Stimulated activated CD8-positive, alpha-beta memory T cell treated with anti-CD3 and anti-CD28 coated beads, Interleukin-2, amount 100 ng/mL, for 1 hour (primary cell): ENCODE measurements at places on chromosomes 16 and 17.

DNA sequence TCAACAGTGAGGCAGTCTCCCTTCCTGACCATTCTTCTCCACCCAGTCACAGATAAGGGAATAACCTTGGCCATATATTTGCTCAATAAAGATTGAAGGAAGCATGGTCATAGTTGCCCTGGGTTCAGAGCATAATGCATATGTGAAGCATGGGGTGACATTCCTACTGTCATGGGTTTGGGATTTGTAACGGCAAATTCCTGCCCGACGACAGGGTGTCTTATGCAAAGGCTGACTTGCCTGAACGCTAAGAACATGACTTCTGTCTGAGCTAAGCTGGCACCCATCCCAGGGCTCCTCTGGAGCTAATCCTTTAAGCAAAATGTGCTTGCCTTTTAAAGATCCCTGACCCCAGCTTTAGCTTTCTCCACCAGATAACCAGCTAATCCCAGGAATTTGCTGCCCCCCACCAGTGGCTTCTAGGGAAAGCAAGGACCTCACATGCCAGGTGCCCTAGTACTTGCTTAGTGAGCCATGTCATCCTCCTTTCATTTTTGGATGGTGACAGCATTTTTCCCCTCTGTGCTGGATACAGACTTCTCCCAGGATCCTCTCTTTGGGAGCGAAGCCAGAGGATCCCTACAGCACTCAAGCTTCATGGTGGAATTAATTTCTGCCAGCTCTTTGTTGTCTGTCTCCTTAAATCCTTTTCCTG, 11.7 kb downstream of the SLC7A6OS start:
- no peak for DNase-seq

DNA sequence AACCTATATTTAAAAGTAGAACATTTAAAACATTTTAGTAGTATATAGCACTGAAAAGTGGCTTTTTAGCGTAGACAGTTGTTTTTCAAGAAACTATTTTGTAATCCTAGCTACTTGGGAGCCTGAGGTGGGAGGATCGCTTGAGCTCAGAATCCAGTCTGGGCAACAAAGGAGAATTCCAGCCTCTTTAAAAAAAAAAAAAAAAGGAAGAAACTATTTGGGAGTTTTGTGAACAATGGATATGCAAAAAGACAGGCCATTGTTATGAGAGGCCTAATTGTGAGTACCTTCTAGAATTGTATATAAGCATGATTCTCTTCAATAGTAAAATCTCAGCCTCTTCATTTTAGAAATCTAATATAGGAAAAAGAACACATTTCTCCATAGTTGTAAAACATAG, 17.6 kb downstream of the OMG start:
- no peak for DNase-seq

GRCh38 chr17:3678821-3679530, 10.4 kb downstream of the EMC6 start:
- no peak for DNase-seq

GRCh38 chr16:47045459-47045858, 72.0 kb upstream of the DNAJA2 start:
- DNase-seq: no peak

DNA sequence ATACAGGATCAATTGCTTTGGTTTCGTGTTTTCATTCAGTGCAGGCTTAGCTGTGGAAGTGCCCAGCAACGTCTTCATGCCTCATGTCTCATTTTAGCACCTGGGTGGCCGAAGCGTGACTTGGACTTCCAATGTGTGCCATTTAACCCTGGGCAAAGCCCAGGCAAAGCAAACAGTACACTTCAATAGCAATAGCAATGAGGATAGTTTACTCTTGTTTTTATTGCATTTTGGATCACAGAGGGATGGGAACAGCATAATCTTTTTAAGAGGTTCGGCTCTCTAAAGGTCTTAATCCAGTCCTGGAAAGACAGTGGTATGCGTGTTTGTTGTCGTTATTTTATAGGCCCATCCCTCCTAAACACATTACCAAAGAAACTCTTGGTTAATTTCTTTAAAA, 86.2 kb downstream of the HS3ST3B1 start:
- DNase-seq: no peak

GRCh38 chr16:17566075-17566474, 95.3 kb upstream of the XYLT1 start:
- DNase-seq: no peak

DNA sequence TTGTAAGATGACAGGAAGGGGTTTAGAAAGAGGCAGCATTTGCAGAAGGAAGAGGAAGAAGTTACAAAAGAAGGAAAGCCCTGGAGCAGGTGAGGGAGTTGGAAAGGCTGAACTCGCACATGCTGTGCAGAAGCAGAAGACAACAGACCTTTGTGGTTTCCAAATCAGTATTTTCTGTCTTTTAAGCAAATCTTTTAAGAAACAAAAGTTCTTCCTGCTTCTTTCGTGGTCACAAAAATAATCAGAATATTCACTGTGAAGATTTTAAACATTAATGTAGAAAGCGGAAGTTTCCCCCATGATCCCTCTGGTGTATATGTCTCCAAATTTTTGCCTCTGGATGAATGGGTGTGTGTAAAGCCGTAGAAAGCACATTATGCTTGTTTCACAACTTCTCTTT, 25.8 kb downstream of the ZNRF1 start:
- DNase-seq: no peak

- DNase-seq: no peak
Measured at GRCh38 chr16:86355951-86356350, 154.4 kb upstream of the FOXF1 start.

DNA sequence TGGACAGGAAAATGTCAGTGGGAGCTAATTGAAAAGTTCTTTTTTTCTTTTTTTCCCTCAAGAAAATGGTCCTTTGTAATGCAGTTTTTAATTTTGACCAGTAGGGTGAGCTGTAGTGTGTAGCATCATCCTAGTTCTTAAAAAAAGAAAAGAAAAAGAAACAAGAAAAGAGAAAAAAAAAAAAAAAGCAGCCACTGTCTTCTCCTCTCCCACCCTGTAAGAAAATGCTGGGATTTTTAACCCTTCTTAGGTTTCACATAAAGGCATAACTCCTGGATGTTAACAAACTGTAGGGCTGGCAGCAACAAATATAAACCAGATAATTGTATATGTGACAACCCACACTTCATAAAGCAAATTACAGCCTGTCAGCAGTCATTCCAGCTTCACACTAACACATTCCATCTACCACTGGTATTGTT, 78.1 kb downstream of the SKAP1 start:
- DNase-seq: no peak

- DNase-seq: no peak
Measured at GRCh38 chr16:80007231-80007630, 406.7 kb upstream of the MAF start.

DNA sequence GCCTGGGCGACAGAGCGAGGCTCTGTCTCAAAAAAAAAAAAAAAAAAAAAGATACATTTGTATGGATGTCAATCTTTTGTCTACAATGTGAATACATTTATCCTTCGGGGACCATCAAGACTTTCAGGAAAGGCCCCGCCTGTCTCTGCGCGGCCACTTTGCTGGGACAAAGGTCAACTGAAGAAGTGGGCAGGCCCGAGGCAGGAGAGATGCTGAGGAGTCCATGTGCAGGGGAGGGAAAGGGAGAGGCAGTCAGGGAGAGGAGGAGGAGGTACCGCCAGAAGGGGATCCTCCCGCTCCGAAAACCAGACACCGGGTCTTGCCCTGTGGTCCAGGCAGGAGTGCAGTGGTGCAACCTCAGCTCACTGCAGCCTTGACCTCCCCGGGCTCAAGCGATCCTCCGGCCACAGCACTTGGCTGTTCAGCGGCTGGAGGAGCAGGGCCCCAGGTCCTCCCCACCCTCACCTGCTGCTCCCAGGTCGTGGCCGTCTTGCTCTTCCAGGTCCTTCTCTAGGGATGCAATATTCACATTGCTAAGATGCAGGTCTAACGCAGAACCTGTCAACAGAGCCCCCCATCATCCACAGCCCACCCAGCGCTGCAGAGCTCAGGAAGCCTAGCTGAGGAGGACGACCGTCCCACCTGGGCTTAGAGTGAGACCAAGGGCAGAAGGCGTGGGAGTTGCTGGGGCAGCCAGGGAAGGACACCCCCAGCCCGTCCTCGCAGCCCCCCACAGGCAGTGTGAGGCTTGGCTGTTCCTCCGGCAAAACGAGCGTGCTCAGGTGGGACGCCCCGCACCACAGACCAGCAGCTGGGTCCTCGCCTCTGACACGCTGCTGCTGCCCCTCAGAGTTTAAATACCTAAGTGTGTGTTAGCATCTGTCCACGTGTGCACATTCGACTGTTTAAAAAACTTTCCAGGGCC, 19.6 kb downstream of the GNPTG start:
- DNase-seq: no peak

DNA sequence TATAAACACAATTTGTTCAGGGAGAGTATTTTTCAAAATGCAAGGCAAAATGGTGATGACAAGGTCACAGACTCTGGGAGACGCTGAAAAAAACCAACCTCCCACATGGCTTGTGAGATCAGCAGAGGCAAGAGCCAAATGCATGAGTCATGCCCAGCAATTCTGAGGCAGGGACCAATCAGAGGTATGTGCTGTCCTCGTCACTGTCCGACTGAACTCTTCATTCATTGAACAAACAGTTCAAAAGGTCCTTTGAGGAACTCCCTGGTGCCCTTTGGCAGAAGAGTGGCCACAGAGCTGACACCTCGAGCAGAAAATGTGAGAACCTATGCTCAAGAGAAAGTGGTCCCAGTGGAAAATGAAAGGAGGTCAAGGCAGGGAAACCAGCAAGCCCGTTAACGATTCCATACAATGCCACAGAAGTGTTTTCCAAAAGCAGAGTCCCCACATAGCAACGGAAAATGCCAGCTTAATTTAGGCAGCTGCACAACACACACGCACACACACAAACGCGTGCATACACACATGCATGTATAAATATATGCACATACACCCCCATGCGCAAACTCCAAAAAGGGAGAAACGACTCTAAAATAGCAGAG, 50.9 kb downstream of the CDH11 start:
- DNase-seq: no peak

GRCh38 chr17:74877592-74878548, 5.1 kb upstream of the FDXR start:
- DNase-seq: no peak

DNA sequence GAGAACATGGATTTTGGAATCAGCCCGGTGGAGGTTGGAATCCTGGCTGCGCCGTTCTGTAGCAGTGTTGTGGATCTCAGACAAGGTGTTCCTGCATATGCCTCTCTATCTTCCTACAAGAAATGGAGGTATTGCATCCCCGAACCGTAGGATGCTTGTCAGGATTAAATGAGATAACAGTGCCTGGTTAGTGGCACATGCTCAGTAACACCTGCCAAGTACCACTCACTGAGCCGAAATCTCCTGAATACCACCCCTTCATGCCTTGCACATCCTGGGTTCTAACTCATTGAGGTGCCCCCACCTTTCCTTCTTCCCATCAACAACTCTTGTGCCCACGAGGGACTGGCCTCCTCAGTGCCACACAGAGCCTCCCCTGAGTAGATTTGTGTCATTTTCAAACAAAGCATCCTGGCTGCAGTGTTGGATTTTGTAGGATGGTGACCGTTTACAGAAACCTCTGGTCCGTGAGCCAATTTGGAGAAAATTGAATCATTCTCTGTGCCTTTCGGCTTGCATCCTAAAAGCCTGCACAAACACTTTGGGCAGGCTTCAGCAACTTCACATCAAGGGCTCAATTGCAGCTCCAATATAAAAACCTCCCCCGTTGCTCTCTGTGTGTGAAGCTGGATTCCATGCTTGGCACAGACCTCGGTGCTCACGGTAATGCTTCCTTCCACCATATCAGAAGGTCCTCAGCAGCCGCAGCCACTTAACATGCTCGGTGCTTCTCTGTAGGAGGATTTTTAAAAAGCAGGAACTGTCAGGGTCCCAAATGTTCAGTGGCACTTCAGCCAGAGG, 84.2 kb downstream of the WWOX start:
- no peak for DNase-seq

- peak; percentile 88 for DNase-seq
Measured at GRCh38 chr17:44503147-44504029, at the start of gene GPATCH8. TSS of gene GPATCH8 (minus strand) at chr17:44503406. CDS start at chr17:44503370, 36 bp downstream.

DNA sequence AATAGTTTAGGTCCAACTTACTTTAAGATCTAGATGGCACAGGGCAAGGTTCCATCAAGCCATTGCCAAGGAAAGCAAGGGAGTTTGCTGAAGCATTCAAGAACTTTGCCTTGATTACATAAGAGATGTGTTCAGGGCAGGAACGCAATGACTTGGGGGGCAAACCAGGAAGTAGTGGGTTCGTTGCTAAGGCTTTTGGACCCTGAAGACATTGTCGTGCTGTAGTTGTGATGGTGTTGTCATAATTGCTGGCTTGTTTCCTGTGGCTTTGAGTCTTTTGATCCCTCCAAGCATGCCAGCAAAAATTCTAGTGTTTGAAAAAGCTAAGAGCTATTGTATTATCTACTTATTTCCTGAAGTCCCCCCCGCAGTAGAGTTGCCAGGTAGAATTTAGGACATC, 70.7 kb upstream of the HNF1B start:
- DNase-seq: no peak

DNA sequence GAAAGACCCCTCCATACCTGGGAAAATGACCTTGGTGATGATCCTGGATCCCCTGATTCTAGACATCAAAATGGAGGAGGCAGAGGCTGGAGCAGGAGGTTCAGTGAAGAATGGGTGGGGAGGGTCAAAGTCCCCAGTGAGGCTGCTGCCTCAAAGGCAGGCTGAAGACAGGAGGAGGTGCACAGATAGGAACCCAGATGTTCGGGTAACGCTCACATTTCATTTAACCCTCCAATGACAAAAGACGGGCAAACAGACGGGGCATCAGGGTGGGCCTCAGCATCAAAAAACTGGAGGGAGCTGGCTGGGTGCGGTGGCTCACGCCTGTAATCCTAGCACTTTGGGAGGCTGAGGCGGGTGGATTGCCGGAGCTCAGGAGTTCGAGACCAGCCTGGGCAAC, at the start of gene ANKRD40CL:
TSS of gene ANKRD40CL (minus strand) at position 73 of the 400 bp plus-strand sequence. CDS start 605 bp downstream, outside the sequence.
- no peak for DNase-seq

DNA sequence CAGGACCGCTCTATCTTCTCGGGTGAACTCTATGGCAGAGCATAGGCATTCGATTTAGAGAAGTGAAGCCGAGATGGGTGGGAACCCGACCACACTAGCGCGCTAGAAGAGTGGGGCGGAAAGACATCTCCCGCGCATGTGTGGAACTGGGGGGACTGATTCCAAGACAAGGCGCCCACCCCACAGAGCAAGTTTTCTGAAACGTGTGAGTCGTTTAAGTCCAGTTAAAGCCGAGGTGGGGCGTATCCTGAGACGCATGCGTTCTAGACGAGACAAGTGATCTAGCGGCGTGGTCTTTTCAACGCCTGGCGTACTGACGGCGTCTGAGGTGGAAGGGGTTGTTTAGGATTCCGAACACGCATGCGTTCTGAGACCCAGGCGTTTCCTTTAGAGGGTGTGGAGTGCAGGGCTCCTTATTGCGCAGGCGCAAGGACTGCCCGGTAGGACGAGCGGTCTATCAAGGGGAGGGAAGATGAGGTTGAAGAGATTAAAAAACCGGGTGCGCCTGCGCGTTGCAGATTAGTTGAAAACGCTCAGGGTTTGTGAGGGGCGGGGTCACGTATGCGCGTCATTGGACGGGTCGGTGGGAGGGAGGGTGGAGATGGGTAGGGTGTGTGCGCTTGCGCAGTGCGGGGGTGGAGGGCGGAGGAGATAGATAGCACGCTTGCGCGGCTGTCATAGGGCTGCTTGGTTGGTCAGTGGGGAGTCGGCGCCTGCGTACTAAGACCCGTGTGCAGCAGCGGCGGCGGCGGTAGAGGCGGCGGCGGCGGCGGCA, at the start of gene EIF5A:
TSS of gene EIF5A (plus strand) at position 718 of the 775 bp plus-strand sequence. CDS start 2,008 bp downstream, outside the sequence.
- DNase-seq: peak; percentile 100

- DNase-seq: no peak
Measured at GRCh38 chr17:73302189-73302588, 9.6 kb downstream of the CDC42EP4 start.
